Nucleus accumbens (tissue), 56 donors: ENCODE measurements at places on chromosomes 5 and 9.

- DNase-seq: no peak
Observed at GRCh38 chr5:18202164-18202563, 567.9 kb downstream of the TAF11L14 start.

GRCh38 chr9:21810881-21811280, 8.4 kb downstream of the MTAP start:
- DNase-seq: no peak

GRCh38 chr5:34866989-34867471, 28.1 kb downstream of the TTC23L start:
- no peak for DNase-seq

GRCh38 chr9:12394105-12394504, 299.1 kb upstream of the TYRP1 start:
- no peak for DNase-seq

- no peak for DNase-seq
Observed at GRCh38 chr9:3458806-3459475, 66.9 kb downstream of the RFX3 start.

GRCh38 chr5:7269591-7270274, 126.2 kb upstream of the ADCY2 start:
- DNase-seq: no peak

DNA sequence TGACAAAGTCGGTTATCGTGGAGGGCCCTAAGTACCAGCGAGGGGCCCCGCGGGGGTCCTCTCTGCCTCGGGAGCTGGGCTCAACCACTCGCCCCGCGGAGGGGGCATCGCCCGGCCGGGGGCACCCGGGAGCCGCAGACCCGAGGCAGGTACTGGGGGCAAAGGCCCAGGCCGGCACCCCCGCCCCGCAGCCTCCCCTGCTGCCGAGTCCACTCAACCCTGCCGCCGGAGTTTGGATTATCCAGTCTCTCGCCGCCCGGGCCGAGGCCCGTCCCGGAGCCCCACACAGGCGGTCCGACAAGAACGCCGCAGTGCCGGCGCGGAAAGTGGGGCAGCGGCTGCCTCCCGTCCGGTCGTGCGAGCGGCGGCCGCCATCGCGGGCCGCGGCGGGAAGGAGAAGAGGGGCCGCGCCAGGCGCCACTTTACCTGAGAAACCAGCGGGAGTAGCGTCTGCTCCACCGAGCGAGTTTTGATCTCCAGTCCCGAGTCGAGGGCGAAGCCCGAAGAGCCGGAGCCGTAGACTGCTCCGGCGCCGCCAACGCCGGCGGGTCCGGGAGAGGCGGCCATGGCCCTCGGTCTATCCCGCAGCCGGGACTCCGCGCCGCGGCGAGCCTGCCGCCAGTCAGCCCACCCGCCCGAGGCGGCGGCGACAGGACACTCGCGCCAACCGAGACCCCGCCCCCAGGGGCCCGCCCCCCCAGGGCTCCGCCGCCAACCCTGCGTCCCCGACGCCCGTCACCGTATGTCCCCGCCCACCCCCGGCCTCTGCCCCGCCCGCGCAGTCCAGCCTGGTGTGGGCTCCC, at the start of gene CTNNAL1:
Gene CTNNAL1 (minus strand): TSS at position 624 of the 803 bp plus-strand sequence. CDS start 57 bp downstream, at position 567.
- peak; percentile 82 for DNase-seq

DNA sequence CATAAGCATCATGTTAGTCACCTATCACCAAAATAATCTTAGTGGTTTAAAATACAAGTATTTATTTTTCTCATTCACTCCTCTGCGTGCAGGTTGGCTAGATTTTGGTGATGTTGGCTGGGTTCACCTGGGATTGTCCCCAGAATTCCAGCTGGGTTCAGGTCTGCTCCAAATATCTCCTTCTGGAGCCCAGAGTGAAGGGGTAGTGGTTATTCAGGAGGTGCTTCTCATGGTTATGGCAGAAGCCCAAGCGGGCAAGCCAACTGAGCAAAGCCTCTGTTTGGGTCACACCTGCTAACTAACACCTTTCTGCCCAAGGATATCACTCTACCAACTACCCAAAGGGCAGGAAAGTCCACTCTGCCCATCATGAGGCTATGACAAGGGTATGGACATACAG, 4.7 kb upstream of the SLC25A46 start:
- no peak for DNase-seq

GRCh38 chr5:147509710-147510651, at the start of gene DPYSL3:
Gene DPYSL3 (minus strand): TSS chr5:147510068. CDS start chr5:147509858, 210 bp downstream.
- peak; percentile 33 for DNase-seq

DNA sequence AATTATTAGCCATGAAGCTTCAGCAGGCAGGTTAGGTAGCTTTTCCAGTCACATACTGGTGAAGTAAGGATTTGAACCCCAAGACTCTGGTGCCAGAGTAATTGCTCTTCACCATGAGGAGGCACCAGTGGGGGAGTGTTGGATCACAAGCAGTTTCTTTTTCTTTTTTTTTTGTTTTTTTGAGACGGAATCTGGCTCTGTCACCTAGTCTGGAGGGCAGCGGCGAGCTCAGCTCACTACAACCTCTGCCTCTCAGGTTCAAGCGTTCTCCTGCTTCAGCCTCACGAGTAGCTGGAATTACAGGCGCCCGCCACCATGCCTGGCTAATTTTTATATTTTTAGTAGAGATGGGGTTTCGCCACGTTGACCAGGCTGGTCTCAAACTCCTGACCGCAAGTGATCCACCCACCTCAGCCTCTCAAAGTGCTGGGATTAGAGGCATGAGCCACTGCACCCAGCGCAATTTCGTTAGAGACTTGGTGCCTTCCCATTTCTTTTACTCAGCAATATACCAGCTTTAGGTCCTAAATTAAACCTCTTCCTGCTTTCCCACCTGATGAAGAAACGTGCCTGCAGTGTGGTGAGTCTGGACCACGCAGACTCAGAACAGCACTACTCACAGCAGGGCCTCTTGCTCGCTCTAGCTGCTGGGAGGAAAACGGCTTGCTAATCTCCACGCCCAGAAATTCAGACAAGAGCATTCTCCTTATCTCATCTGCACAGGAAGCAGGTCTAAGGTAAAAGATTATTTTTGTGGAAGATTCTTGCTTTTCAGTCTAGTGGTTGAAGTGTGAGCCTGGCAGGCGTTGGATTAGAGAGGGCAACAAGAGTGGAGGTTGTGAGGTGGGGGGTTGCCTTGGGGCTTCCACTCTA, at the start of gene S100Z:
Gene S100Z (plus strand): TSS at position 596 of the 873 bp plus-strand sequence. CDS start 25,346 bp downstream, outside the sequence.
- no peak for DNase-seq

DNA sequence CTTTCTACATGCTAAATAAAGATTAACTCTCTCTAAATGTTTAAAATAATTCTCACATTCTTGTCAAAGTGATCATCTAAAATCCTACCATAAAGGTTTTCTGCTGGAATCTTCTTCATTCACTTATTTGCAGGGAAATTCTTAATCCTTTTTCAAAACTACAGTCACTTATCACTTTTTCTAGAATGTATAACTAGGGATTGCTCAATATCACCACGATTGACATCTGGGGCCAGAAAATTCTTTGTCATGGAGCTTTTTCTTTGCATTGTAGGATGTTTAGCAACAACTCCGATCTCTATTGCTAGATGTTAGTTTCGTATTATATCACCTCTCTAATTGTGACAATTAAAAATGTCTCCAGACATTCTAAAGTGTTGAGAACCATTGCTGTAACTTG, 344.9 kb upstream of the PIK3R1 start:
- no peak for DNase-seq

GRCh38 chr5:17343675-17344074, 126.2 kb downstream of the BASP1 start:
- DNase-seq: no peak

DNA sequence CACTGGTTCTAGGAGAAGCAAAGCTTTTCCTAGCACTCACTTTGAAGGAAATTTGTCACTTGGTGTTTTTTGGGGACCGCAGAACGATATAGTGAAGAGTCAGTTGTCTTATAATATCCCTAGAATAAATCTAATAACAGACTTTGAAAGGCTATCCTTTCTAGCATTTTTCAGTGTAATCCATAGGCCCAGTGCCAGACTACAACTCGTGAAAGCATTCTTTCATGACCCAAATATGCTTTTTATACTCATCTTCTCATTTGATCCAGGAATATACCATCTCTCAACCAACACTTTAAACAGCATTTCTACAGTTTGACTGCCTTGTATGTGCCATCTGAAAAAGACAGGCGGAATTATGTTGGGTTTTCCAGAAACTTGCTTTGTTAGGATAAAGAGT, 104.0 kb downstream of the ERCC6L2 start:
- no peak for DNase-seq

GRCh38 chr5:34915856-34916192, 313 bp downstream of the BRIX1 start:
- no peak for DNase-seq

GRCh38 chr5:100542086-100542485, 6.9 kb downstream of the FAM174A start:
- DNase-seq: no peak

GRCh38 chr9:137110147-137110910, 4.2 kb downstream of the DPP7 start:
- DNase-seq: no peak

- no peak for DNase-seq
Observed at GRCh38 chr5:160500786-160501779, 79.4 kb downstream of the PTTG1 start.

- DNase-seq: no peak
Observed at GRCh38 chr5:90997082-90997481, 386.0 kb downstream of the ARRDC3 start.

DNA sequence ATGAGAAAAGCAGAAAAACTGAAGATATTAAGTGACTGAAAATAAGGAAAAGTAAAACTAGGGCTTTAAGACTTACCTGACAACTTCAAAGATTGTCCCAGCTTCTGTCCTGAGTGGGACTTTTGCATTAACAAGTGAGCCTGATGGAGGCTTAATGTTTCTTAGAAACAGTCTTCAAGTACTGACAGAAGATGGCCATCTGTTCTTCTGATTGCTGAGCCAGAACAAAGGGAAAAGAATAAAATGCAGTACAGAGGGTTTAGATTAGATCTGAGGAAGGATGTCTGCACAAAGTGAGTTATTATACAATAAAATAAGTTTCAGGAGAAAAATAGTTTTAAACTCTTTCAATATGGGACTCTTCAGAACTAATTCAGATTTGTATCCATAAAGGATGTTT, 500.7 kb downstream of the CETN3 start:
- no peak for DNase-seq

- DNase-seq: no peak
Observed at GRCh38 chr9:121398374-121398773, 28.3 kb upstream of the STOM start.

DNA sequence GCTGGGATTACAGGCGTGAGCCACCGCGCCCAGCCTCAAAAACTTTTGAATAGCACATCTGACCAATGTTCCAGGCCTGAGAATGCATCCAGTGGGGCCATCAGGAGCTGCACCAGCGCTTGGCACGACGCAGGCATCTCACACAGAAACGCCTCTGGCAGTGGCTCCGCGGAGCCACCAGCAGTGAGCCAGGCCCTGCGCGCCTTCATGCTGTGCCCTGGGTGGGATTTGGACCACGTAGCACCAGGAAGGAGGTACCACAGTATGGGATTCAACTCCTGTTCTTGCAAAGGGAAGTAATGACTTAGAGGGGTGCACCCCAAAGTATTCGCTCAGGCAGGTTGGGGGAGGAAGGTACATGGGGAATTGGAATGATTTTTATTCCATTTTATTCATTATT, 3.0 kb downstream of the CCDC187 start:
- DNase-seq: no peak

DNA sequence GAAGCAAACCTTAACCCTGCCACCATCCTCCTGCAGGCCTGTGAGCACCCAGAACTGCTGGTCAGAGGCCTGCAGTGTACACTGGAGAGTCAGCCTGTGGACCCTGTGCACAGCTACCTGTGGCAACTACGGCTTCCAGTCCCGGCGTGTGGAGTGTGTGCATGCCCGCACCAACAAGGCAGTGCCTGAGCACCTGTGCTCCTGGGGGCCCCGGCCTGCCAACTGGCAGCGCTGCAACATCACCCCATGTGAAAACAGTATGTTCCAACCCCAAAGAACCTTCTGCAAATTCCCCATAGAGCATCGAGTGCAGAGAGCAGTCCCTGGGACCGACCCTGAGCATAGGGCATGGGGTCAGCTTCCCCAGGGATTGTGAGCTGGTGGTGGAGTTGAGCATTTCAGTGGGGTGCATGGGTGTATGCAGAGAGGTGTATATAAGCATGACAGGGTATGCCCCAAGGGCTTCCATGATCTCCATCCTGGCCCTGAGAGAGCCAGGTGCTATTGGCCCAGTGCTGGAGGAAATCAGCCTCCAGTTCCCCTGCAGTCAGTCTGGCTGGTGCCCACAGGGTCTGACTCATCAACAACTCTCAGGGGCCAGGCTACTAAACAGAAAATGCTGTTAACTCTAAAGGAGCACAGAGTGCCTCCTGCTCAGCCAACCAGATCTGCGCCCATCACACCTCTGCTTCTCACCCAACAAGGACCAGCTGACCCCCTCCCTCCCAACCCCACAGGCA, 126.2 kb downstream of the SAXO1 start:
- no peak for DNase-seq

DNA sequence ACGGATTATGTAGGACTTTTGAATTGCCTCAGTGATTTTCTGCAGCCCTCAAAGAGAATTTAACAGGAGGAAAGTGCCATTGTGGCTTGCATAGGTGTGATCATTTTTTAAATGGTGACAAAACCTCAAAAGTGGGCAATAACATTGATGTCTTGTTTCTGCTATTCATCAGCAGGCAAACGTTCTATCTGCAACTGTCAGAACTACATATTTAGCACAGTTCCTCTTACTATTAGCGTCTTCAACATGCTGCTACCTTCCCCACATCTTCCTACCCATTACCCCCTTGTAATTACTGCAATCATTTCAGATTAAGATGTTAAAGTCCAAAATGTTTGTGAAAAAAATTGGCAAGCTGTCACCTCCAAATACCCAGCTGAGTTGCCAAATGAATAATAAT, 254.6 kb downstream of the SMARCA2 start:
- no peak for DNase-seq

- no peak for DNase-seq
Observed at GRCh38 chr9:90793729-90794128, 7.9 kb upstream of the SYK start.

DNA sequence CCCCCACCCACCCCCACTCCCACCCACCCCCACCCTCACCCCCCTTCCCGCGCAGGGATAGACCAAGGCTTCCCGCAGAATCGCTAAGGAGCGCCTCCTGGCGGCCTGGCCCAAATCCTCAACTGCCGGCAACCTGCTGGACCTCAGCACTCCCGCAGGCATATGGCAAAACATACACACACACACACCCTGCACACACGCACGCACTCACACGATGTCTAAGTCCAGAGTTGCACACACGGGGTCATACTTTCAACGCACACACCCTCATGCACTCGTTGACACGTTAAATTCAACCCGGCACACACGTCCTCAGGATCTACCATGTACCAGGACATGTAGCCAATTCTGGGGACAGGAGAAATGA, 1.7 kb downstream of the CPLX2 start:
- no peak for DNase-seq

- DNase-seq: no peak
Observed at GRCh38 chr5:34734326-34734725, 78.2 kb downstream of the RAI14 start.
